ENCODE measurements at places on chromosomes 3 and 15. TPM values are rescaled to one million over a fixed set of nuclear protein-coding genes. Genes with fewer than 3 reads are reported as not detected.

DNA sequence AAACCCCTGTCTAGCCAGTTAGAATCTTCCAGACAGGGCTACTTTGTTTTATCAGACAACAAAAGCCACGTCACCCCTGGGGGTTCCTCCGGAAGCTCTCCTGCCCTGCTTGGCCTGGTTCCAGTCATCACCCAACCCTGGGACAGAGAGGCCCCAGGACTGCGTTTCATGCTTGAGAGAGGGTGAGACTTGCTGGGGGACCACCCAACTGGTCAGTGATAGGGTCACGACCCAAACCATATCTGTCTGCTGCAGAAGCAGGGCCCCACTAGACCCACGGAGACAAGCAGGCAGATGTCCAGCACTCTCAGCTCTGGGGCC lies 1.2 kb downstream of the NT5DC2 start:
- no peak for DNase-seq

- no peak for DNase-seq
Observed at GRCh38 chr15:72796210-72796514, 12.6 kb upstream of the ADPGK start.

The DZIP3 gene
- 6.0 TPM for total RNA-seq

GRCh38 chr3:35739181-35739809 lies 100.0 kb downstream of the ARPP21 start:
- no peak for DNase-seq

DNA sequence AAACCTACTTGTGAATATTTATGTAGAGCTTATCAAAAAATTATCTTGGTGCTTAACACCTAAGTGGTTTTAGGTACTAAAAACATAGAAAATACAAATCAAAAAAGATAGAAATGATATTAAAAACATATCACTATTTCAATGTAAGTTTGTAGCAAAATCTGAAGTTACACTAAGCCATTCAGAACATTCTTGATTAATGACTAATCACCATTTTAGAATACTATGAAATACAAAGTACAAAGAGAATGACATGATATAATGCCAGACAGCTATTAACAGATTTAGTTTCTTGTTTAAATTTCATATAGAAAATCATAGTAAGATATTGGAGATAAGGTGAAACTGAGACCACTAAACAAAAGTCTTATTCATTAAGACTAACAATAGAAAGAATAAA lies 169.7 kb upstream of the AGTR1 start:
- no peak for DNase-seq

DNA sequence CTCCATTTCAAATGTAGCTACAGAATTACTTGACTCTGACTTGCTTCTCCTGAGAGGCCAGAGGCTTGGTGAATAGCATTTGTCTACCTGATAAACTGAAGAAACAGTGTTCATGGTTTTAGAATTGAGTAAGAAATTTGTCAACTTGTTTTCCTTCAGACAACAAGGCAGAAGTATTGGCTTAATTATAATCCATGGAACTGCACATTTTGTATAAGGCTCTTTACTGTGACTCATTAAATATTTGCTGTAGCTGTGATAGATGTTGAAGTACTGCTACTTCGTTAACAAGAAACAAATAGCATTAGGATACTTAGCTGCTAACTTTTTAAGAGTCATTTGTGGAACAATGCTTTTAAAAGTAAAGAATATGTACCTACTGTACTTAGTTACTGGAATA lies 4.6 kb downstream of the UNC13C start:
- no peak for DNase-seq

The ACAP2 gene
- total RNA-seq, result 19.8 TPM

The PPARG gene
- 58.3 TPM for total RNA-seq

Data from Caki2 (cell line).